Right renal cortex interstitium (tissue), 3 donors: ENCODE measurements at places on chromosomes 2 and 18. TPM values are rescaled to one million over a fixed set of nuclear protein-coding genes. Genes with fewer than 3 reads are reported as not detected.

GRCh38 chr2:43572244-43572643 is 23.6 kb downstream of the THADA start:
- no peak for DNase-seq

GRCh38 chr2:46803547-46803878 is 112.1 kb downstream of the MCFD2 start:
- no peak for DNase-seq

- no peak for DNase-seq
Observed at GRCh38 chr2:25198576-25198975, 30.2 kb upstream of the POMC start.

GRCh38 chr2:46134531-46135227 is 162.5 kb upstream of the EPAS1 start:
- no peak for DNase-seq

GRCh38 chr2:216341121-216341520 is 31.2 kb downstream of the MARCHF4 start:
- DNase-seq = no peak

- no peak for DNase-seq
Observed at GRCh38 chr2:121377646-121378045, 92.6 kb upstream of the TFCP2L1 start.

- DNase-seq = no peak
Observed at GRCh38 chr2:156322051-156322685, 10.4 kb downstream of the NR4A2 start.

GRCh38 chr18:26434887-26435286 is 113.5 kb downstream of the KCTD1 start:
- DNase-seq = no peak

GRCh38 chr2:208086029-208086428 is 38.3 kb downstream of the CRYGD start:
- no peak for DNase-seq

- no peak for DNase-seq
Observed at GRCh38 chr2:24121469-24121868, 1.7 kb downstream of the PFN4 start.

The STPG4 gene
- not detected for polyA plus RNA-seq

The SERPINB3 gene
- polyA plus RNA-seq = 0.12 TPM

The EPC2 gene
- polyA plus RNA-seq = 53.8 TPM
